ENCODE measurements at places on chromosomes 1 and 21. TPM values are rescaled to one million over a fixed set of nuclear protein-coding genes. Genes with fewer than 3 reads are reported as not detected.

Gene OR6K3
- total RNA-seq, result not detected

GRCh38 chr1:191674626-191675179, 483.6 kb upstream of the RGS18 start:
- DNase-seq, result no peak

DNA sequence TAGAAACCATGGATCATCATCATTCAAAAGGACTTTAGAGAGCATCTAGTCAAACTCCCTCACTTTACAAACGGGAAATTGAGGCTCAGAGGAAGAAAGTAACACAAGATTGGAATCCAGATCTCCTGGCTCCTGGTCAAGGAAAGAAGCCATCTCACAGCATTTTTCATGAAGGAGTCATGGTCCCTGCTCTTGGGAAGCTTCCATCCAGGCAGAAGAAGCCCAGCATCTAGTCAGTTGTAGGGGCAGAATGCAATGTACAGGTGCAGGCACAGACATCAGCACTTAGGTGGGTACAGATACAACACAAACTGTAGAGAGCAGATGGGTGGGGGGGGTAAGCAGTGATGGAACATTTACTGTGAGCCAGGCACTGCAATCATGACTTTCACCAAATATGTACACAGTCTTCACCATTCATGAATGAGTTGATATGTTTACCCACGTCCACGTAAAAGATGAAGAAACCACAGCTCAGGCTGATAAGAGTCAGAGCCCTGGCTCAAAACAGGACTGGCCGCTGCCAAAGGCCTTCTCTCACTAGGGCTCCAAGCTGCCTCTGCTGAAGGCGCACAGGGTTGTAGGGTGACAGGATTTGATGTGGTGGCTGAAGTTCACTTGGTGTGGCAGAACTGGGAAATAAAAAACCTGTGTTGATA, 44.0 kb downstream of the OPTC start:
- DNase-seq, result no peak

DNA sequence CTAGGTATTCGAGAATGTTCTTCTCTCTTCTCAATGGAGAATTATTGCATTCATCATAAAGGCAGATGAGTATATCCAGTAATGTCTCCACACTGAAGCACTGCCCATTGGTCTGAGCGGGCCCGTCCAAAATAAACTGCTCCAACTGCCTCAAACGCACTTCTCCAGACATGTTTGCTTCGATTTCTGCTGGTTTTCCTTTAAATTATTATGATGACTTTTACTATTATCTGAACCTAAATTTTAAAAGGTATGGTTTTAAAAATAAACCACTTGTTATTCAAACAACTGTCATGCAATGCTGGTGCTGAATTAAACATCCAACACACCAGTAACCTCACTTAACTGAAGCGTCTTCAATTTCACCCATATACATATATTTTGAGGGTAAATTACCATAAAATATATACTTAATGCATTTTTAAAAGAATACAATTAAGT, 1.3 kb downstream of the CDC42BPA start:
- DNase-seq, result no peak

DNA sequence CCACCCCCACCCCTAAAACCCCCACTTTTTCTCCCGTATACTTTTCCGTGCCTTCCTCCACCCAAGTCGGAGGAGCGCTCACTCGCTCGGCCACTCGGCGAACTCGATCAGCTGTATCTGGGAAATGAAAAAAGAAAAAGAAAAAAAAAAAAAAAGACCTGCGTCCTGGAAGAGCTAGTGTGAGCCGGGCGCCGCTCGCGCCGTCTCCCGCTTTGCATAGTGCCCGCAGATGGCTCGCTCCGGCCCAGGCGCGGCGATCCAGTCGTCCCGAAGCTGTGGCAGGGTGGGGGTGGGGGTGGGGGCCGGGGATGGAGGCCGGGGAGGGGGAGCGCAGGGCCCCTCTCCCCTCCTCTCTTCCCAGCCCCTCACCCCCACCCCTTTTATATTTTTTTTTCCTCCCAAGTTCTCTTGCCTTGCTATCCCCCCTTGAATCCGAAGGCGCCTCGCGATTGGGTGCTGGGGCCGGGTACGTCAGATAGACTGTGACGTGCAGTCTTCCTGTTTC, 299 bp upstream of the PROX1 start:
- DNase-seq, result peak; percentile 17

GRCh38 chr1:113576271-113576670, 183.0 kb downstream of the PHTF1 start:
- no peak for DNase-seq

- DNase-seq, result no peak
Observed at GRCh38 chr1:36571106-36571505, 88.4 kb upstream of the CSF3R start.

GRCh38 chr1:42152907-42153600, at the start of gene GUCA2B:
Gene GUCA2B, plus strand, starts transcription at chr1:42153410. Its CDS starts 41 bp downstream, at chr1:42153451.
- no peak for DNase-seq

- no peak for DNase-seq
Observed at GRCh38 chr1:78561856-78562255, 58.4 kb upstream of the IFI44L start.

- no peak for DNase-seq
Observed at GRCh38 chr1:178362747-178363146, 134.0 kb downstream of the CLEC20A start.

GRCh38 chr1:86854352-86854751, 59.6 kb downstream of the SELENOF start:
- no peak for DNase-seq

DNA sequence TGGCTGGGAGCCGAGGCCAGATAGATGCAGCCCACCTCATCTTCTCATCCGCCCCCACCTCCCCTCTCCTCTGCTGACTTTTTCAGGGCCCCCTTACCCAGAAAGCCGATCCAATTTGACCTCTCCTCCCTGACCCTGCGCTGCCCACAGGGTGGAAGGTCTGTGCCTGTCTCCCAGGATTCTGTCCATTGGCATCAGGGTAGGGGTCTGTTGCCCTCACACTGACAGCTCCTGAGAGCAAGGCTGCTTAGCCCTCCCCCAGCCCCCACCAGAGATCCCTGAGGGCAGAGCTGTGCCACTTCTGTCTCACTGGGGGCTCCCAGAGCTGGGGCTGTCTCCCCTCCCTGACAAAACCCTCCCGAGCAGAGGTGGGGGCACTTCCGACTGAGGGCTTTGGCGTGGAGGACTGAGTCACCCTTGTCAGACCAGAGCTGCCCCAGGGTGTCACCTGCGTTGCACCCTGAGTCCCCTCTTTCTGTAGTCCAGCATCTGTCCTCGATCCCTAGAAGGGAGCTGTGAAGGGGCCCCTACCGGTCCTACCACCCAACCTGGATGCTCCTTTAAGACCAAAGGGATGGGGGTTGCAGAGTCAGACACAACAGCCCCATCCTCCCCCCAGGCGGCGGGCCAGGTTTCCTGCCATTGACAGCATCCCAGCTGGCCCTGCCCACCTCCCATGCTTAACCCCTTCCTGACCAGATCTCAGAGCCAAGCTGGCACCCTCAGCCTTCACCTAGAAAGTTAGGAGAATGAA, 2.4 kb upstream of the FAM110D start:
- no peak for DNase-seq

DNA sequence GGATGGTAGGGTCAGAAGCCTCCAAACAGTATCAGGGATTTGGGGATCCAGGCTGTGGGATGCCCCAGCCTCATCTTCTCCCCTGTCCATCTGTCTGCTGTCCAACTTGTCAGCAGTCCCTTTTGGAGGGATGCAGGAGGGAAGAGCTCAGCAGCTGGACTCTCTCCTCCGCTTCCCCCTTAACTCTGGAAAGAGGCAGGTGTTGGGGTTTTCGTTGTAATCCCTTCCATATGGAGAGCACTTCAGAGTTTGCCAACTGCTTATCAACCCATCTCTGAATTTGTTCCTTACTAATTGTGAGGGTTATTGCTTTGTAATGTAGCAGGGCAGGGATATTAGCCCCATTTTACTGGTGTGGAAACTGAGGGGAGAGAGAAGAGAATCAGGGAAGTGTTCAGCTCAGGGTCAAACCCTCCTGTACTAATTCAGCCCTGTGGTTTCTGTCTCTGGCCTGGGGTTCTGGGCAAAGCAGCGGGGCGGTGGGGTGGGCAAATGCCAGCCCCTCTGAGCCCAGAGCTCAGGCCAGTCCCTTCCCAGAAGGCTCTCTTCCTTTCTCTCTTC, 3.2 kb downstream of the CITED4 start:
- DNase-seq, result no peak

DNA sequence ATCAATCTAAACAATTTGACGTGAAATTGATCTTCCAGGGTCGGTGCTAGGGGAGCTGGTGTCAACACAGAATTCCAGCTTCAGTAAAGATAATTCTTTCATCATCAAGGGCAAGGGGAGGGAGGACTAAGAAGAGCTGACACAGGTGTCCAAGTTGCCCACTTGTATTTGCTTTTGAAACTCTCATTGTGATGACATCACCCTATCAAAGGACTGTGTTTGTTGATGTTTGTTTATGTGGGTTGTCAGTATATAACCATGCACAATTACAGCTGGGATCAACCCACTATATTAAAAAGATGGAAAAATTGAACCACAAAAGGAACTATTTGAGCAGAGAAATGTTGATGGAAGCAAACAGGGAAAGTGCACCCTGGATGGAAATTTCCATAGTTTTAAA, 48.8 kb downstream of the ZC3H11B start:
- DNase-seq, result no peak

DNA sequence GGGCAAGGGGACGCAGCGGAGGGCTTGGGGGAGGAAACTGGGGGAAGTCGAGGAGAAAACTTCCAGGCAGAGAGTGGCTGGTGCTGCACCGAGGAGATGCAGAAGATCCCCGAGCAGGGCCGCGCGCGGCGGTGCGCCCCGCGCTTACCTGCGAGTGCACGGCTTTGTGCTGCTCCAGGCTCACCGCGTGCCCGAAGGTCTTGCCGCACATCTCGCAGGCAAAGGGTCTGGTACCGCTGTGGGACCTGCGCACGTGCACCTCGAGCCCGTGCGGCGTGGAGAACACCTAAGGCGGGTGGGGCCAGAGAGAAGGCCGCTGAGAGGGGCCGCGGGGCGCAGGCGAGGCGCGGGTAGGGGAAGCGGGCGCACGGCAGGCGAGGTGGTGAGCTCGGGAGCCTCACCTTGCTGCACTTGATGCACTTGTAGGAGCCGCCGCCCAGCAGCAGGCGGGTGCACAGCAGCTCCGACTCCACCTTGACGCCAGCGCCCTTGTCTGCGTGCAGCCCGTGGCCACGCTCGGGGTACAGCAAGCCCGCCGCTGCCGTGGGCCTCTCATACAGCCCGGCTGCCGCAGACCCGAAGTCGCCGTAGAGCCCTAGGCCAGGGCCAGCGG, 6.4 kb downstream of the GFI1 start:
- DNase-seq, result no peak

Gene SEC16B
- total RNA-seq, result 0.31 TPM

DNA sequence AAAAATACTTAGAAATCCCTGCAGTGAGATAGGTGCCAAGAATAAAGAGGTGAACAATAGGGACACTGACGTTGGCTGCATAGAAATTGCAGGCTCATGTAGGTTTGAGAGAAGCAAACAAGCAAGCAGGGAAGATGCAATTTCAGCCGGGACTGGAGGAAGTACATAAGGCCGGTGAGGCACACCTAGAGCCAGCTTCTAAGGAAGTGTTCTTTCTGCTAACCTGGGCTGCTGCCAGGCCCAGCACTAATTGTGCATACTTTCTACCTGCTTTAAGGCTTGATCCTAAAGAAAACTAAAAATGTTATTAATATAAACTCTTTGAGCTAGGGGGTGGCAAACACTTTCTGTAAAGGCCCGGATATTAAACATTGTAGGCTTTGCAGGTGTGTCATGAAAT, 71.0 kb downstream of the LMO4 start:
- no peak for DNase-seq

Gene LCA5L
- not detected for total RNA-seq

- DNase-seq, result peak; percentile 90
Observed at GRCh38 chr1:159924025-159924790, 1.1 kb downstream of the TAGLN2 start.

DNA sequence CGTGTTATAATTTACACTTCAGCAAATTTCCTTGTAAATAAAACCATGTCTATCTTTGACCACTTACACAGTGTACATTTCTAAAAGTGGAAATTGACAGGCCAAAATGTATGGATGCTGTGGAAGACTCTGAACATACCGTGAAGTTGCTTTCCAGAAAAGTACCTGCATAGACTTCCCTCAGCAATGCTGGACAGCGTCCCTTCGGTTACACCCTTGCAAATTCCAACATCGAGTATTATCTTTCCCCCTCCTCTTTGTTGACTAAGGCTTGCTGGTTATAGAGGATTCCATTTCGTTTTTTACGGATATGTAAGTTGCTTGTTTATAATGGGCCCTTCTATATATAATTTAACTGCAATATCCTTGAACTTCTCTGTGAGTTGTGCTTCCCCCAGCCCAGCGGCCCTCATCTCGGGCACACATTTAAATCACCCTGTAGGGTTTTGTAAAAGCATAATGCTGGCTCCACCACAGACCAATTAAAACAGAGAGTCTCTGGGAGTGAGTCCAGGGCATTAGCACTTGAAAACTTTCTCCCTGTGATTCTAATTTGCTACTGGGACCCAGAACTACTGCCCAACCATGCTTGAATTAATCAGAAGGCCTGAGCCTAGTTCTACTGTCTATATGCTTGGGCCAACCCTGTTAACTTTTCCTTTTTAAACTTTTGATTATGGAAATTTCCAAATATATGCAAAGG, 230.3 kb downstream of the GRIK3 start:
- no peak for DNase-seq

GRCh38 chr1:113088972-113089371, 16.0 kb downstream of the LRIG2 start:
- DNase-seq, result no peak

GRCh38 chr1:230639714-230640209, 2.5 kb upstream of the COG2 start:
- DNase-seq, result no peak

Gene TMEM61
- total RNA-seq, result not detected

- DNase-seq, result peak; percentile 69
Observed at GRCh38 chr1:162854245-162854882, 6.6 kb downstream of the CCDC190 start.

DNA sequence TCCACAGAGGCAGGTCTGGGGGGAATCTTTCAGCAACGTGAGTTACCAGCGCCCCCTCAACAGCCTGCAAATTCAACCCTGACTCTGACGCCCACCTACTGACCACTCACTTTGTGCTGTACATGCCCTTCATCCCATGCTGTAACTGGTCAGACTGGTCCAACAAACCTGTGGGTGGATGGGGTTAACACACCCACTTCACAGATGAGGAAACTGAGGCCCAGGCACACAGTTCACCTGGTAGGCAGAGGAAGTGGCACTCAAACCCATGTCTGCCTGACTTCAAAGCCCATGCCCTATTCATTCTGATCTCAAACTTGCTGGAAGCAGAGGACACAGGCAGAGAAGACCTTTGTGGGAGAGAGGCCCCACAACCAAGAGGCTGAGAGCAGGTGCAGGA, 172.9 kb downstream of the TRABD2B start:
- no peak for DNase-seq

Gene DNM3
- 2.5 TPM for total RNA-seq

- DNase-seq, result no peak
Observed at GRCh38 chr1:3993619-3994375, 93.7 kb upstream of the C1orf174 start.

GRCh38 chr1:239872626-239873025, 219.1 kb upstream of the FMN2 start:
- no peak for DNase-seq

Gene TDRD5
- total RNA-seq, result not detected

GRCh38 chr21:38863291-38863690, 57.6 kb downstream of the ETS2 start:
- DNase-seq, result no peak

Gene PGBD5
- 0.02 TPM for total RNA-seq
